ENCODE measurements at places on chromosomes 12 and 14.

GRCh38 chr12:127928615-127929571 lies 338.1 kb upstream of the TMEM132C start:
- DNase-seq, result no peak

DNA sequence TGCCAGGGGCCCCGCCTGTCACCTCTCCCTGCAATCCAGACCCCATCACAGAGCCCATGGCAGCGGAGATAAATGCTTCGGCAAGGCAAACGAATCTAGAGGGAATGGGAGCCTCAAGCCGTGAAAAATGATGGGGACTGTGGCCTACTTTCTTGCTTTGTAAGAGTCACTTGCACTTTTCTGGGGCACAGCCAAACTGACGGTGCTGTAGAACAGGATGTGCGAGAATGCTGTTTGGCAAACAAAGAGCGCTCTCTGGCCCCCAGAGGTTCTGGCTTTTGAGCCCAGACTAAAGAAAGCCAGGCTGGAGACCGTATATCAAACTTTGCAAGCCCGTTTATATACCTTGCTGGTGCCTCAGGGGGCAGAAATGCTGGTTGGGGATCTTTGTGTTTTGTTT lies 108.7 kb downstream of the CACNA1C start:
- DNase-seq, result no peak

GRCh38 chr12:31120392-31121008 lies 46.8 kb downstream of the DDX11 start:
- no peak for DNase-seq

- DNase-seq, result no peak
Measured at GRCh38 chr12:119181944-119182343, 3.2 kb downstream of the HSPB8 start.

DNA sequence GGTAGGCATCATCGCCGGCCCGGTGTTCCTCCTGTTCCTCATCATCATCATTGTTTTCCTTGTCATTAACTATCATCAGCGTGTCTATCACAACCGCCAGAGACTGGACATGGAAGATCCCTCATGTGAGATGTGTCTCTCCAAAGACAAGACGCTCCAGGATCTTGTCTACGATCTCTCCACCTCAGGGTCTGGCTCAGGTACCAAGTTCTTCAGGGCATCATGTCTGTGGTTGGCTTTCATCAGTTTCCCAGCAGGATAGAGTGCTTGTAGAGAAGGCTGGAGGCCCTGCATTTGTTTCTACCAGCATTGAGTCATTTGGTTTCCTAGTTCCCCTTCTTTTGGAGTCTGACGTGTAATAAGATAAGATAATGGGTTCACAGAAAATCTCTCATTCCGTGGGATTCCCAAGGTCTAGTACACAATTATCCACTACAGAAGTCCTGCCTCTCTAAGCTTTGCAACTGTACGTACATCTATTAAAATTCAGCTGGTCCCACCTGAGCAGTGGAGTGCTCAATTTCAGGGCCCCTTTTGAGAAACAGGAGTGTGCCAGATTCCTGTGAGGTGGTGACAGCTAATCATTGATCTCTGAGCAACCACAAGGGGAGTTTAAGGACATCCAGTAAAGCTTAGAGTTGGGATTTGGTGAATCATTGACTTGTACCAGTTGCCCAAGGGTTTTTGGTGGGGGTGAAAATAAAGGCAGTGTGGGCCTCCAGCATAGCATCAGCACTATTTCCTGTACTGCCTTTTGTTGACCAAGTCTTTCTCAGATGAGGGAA lies 25.1 kb downstream of the ACVR1B start:
- no peak for DNase-seq
